Mesenteric fat pad (tissue), 1 donor: ENCODE measurements at places on chromosomes 5 and 9. TPM values are rescaled to one million over a fixed set of nuclear protein-coding genes. Genes with fewer than 3 reads are reported as not detected.

The ACTBL2 gene
- not detected for total RNA-seq

- no peak for DNase-seq
Observed at GRCh38 chr5:72508241-72509170, 1.3 kb upstream of the ZNF366 start.

DNA sequence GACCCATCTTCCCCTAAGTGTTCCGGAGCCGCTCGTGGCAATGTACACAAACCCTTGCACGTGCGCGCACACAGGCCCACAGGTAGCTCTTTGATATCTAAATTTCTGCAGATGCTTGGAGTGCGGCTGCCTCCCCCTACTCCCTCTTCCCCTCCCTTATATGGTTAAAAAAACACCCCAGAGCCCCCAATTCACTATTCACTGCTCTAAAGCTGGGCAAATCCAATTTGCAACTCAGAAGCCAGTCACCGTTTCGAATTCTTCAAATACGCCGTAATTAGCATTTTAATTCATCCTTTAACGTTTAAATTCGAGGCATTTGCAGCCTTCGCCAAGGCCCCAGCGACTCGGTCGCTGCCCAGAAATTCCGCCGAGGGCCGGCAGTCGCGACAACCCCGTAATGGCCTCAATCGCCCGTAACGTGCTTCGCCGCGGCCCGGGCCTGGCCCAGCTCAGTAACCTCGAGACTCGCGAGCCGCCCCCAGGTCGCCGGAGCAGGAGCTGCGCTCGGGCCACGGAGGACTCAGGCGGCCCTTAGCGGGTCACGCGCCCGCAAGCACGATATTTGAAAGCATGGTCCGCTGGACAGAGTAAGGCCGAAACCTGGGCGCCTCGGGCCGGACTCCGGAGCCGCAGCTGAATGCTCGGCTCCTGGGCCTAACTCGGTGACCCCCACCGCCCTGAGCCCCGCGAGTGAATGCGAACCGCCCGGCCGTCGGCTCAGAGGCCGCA lies 1.3 kb downstream of the IRX2 start:
- DNase-seq = peak; percentile 84

DNA sequence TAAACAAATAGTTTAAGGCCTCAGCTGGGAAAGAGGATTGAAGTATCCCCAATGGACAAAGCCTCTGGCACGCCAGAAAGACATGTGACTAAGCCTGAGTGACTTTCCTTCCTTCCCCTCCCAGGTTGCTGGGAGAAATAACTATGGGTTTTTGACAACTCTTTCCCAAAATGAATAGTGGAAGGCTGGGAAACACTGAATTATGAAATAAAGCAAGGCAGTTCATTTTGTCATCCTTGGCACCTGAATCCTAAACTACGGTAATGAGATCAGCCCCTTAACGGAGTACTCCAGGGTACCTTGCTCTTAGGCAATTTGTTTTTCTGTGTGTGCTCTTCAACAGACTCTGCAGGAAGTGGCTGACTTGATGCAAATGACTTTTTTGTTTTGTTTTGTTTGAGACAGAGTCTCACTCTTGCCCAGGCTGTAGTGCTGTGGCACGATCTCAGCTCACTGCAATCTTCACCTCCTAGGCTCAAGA lies 75.2 kb downstream of the LMNB1 start:
- DNase-seq = no peak

GRCh38 chr5:92962752-92963151 lies 618.3 kb downstream of the NR2F1-AS1 start:
- DNase-seq = no peak

DNA sequence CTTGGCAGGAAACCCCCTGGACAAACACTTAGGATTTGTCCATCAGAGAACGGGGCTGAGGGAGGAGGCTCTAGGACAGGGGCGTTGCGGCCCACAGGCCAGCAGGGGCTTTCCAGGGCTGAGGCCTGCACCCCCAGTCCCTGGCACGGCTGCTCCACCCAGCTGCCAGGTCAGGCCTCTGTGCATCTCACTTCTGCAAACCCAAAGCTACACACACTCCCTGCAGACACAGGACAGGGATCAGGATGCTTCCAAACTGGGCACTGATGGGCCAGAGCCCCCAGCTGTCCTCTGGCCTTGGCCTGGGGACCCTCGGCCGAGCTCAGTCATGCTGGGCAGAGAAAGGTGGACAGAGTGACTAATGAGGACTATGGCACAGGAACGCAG lies 106.2 kb upstream of the SARDH start:
- DNase-seq = no peak

- no peak for DNase-seq
Observed at GRCh38 chr5:1777281-1778137, 22.1 kb downstream of the MRPL36 start.

The PCDHGA9 gene
- total RNA-seq = 3.9 TPM

The IGFBPL1 gene
- not detected for total RNA-seq

DNA sequence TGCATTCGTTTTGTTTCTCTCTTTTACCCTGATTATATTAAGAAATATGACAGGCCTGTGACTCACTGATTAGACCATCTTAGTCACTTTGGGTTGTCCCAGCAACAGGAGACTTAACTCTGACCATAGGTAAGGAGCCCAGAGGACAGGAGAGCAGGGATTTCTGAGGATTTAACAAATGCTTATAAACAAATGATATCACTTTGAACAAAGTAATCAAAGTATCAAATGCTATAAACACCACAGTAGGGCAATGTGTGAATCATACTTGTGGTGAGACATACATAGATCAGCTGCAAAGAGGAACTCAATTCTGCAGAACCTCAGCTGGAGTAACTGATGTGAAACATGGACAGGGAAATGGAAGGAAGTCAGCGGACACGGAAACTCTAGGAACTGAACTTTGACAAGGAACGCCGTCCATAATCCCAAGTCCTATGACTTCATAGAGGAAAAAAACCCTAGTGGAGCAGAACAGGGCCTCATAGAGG lies 190.6 kb upstream of the MSX2 start:
- DNase-seq = peak; percentile 0

DNA sequence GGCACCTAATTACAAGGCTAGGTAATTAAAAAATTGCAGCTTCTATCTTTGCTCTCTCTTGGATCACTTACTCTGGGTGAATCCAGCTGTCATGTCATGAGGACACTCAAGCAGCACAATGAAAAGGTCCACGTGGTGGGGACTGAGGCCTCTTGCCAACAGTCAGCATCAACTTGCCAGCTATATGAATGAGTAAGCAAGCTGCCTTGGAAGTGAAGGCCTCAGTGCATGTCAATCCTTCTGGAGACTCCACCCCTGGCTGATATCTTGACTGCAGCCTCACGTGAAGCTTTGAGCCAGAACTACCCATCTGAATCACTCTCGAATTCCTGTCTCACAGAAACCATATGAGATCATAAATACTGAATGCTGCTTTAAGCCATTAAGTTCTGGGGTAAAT lies 140.5 kb downstream of the SNX18 start:
- no peak for DNase-seq

DNA sequence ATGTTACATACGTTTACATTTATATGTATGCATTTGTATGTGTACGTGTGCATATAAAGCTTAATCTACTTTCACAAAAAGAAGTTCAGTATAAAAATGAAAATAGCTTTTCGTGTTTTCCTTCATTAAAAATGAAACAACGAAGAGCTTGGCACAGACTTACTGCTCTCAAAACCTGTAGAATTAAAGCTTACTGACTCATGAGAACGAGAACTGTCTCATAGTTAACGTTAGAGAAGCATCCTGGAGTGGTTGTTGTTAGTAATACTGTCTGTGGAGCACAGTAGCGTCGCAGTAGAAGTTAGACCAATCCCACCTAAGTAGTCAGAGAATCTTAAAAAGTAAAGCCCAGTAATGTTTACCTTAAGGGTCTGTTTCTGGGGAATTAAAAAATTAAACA lies 1.3 kb downstream of the MAT2B start:
- DNase-seq = no peak

The MCTP1 gene
- total RNA-seq = 37.5 TPM

The CSF1R gene
- total RNA-seq = 58.6 TPM

The DOCK8 gene
- total RNA-seq = 31.0 TPM

- DNase-seq = no peak
Observed at GRCh38 chr9:124675261-124676158, 95.6 kb downstream of the NR6A1 start.

GRCh38 chr5:10552183-10553143 lies 11.4 kb upstream of the ANKRD33B start:
- peak; percentile 59 for DNase-seq

GRCh38 chr5:86101966-86102365 lies 515.8 kb upstream of the COX7C start:
- DNase-seq = no peak

The NEUROG1 gene
- total RNA-seq = not detected

DNA sequence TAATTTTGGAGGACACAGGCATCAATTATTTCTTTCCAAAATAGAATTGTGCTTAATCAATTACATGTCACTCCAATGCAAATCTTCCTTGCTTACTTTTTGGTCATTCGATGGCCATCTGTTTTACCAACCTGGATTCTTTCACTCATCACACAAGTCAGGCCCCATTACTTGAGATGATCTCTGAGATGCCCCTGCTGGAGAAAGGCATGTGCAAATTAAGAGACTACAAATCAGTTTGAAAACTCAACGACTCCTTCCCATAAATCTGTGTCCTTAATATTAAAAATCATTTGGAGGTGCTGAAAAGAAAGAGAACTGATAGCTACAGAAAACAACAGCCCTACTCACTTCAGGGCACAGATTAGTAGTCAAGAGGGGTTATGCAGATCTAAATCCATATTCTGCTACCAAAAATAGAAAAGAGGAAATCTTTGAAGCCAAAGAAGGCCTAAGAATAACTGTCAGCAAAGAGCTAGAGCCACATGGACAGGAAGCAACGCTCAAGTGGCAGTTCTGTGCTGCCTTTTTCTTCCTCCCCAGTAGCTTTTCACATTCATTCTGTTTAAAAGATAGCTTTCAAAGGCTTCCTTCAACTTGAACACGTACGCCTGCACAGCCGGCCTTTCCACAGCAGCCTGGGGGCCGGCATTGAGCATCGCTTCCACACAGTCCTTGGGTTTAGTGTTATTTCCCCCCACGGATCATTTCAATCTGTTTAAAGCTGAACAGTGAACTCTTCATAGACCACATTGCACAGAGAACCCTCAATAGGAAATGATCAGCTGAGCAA lies 79.3 kb upstream of the MAP3K1 start:
- no peak for DNase-seq

DNA sequence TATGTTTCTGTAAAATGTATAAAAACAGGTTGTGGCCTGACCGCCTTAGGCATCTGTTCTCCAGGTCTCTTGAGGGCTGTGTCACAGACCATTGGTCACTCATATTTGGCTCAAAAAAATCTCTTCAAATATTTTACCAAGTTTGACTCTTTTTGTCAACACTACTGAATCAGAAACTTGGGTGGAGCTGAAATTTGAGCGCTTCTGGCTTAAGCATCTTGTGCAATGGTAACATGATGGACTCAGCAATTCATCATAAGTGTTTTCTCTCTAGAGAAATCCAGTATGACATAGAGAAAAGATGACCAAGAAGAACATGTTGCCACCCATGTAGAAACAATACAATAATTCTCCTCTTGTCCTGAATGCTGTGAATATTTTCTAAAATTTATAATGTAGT lies 387.9 kb downstream of the MAT2B start:
- DNase-seq = no peak

The SOX30 gene
- total RNA-seq = not detected

DNA sequence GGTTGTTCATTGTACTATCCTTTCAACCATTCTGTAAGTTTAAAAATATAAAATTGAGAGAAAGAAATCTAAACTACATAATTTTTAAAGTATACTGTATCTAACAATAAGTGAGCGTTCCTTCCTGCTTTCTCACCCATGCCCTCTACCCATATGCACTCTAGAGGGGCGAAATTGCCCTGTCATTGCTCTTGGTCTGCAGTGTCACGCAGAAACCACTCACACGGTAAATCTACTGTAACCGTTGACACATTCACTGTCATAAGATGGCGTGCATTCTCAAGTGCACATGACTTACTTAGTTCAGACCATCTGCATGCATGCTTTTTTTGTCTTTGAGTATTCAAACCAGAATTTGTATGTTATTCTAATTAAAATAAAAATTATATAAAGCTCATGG lies 55.7 kb upstream of the NIPBL start:
- DNase-seq = no peak

DNA sequence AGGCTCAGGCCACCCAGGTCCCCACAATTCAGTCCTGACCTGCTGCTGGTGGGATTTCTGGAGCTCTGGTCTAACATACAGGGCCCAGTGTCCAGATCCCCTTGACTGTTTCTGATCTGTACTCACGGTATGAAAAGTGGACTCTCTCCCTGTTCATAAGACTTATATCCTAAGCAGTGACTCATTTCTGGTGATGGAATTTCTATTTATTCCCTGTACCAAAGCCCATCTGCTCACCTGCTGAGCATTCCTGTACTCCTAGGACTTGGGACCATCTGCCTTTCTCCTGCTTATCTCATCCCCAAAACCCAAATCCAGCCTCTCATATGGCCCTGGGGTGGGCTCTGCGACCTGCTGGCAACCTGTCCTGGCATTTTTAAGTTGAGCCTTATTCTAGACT lies 86.6 kb downstream of the APBA1 start:
- DNase-seq = no peak

- DNase-seq = peak; percentile 80
Observed at GRCh38 chr9:114300846-114301797, 21.8 kb upstream of the ORM1 start.

- peak; percentile 76 for DNase-seq
Observed at GRCh38 chr5:172540099-172540870, 86.0 kb upstream of the SH3PXD2B start.

DNA sequence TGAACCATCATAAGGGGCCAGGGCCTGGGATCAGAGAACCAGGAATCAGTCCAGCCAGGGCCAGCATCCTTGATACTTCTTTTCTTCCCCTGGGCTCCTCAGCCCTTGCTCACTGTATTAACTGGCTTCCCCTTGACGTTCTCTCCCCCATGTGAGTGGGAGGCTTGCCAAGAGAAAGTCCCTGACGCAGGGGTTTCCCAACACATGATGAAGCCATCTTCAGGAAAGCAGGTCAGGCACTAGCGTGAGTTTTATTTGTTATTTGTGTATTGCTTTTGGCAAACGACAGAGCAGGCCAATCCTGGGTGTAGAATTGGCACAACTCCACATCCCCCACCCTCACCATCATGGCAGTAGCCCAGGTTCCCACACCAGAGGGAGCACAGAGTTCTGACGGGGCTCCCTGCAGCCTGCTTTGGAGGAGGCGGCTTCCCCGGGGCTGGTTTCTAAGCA lies 165.5 kb upstream of the NFIL3 start:
- DNase-seq = no peak

The TAL2 gene
- total RNA-seq = not detected

GRCh38 chr5:14112998-14113652 lies 30.0 kb upstream of the TRIO start:
- no peak for DNase-seq

DNA sequence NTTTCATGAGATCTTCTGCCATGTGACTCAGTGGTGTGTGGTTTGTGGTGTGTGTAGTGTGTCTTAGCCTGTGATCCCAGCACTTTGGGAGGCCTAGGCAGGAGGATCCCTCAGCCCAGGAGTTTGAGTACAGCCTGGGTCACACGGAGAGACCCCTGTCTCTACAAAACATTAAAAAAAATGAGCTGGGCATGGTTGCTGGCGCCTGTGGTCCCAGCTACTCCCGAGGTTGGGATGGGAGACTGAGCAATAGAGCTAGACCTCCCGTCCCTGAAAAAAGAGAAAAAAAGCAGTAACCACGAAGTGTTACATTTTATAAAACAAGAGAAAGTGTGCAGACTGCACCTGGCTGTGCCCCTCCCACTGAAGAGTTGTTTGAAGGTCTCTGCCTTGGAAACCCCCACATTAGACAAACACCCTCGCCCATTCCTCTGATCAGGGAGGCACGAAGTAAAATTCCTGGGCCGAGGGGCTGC lies 21.2 kb upstream of the RNU6ATAC start:
- DNase-seq = no peak

GRCh38 chr5:44933686-44934085 lies 124.9 kb downstream of the MRPS30 start:
- no peak for DNase-seq

The LAMC3 gene
- 4.8 TPM for total RNA-seq
